Activated CD4-positive, CD25-positive, alpha-beta regulatory T cell (primary cell): ENCODE measurements at places on chromosomes 13 and 19.
A peak's percentile ranks its signal among the peaks of the same experiment; 100 is the strongest.

DNA sequence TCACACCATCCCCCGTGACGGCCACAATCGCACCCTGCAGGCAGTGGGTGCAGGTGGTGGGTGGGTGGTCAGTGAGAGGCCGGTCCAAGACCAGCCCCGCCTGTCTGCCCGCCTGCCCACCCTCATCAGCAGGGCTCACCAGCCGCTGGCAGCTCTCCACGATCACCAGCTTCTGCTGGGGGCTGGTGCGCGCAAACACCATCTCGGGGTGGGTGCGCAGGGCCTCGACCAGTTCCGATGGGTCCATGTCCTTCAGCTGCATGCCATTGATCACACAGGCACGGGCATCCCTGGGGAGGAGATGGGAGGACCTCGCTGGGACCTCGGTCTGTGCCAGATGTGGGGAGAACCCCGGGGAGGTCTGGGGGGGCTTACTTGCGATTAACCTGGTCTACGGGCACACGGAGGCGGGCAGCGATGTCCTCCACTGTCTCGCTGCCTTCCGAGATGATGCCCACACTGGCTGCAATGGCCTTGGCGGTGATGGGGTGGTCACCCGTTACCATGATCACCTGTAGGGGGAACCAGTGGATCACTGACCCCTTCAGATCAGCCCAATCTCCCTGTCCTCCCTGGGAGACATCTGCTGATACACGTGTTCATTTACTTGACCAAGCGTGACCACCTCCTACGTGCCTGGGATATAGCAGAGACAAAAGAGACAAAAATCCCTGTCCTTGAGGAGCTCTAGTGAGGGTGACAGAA lies 8.0 kb downstream of the ATP4A start:
- DNase-seq = no peak

- no peak for DNase-seq
Observed at GRCh38 chr19:35293363-35293739, 1.4 kb downstream of the MAG start.

GRCh38 chr19:56350416-56351045 lies 35.9 kb upstream of the ZSCAN5A start:
- peak; percentile 5 for DNase-seq

DNA sequence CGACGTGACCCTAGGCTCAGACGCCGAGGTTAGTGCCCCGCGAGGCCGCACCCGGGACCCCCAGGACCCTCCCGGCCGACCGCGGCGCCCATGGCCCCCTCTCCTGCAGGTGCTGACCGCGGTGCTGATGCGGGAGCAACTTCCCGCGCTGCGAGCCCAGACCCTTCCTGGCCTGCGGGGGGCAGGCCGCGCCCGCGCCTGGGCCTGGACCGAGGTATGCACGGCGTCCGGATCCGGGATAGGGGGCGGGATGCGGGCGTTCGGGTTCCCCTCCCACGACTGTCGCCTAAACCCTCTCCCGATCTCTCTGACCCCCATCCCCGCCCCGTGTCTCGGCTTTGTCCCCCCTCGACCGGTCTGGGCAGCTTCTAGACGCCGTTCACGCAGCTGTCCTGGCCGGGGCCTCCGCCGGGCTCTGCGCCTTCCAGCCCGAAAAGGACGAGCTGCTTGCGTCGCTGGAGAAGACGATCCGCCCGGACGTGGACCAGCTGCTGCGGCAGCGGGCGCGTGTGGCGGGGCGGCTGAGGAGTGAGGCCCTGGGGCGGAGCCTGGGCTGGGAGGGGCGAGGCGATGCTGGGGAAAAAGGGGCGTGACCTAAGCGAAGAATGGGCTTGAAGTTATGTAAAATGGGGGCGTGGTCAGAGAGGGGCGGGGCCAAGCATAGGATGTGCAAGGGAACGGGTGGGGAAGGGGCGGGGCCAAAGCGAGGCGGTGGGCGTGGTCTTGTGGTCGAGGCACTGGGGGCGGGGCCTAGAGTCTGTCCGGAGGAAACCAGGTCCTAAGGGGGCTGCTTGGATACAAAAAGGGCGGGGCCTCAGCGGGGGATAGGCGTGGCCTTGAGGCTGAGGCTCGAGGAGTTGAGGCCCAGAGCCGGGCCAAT lies 16.0 kb upstream of the COLGALT1 start:
- DNase-seq = peak; percentile 82

DNA sequence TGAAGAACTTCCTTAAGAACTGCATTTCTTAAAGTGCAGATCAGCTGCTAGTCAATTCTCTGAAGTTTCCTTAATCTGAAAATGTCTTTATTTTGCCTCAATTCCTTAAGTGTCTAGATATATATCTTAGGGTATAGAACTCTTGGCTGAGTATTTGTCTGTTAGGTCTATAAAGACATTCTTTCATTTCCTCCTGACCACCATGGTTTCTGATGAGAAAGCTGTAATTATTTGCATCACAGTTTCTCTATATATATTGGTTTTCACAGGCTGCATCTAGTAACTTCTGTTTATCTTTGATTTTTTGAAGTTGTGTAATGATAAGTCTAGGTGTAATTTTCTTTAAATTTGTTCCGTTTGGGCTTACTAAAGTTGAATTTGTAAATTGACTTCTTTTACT lies 15.2 kb downstream of the NDFIP2 start:
- DNase-seq = no peak

GRCh38 chr19:48990400-48990799 lies 2.7 kb downstream of the GYS1 start:
- no peak for DNase-seq

DNA sequence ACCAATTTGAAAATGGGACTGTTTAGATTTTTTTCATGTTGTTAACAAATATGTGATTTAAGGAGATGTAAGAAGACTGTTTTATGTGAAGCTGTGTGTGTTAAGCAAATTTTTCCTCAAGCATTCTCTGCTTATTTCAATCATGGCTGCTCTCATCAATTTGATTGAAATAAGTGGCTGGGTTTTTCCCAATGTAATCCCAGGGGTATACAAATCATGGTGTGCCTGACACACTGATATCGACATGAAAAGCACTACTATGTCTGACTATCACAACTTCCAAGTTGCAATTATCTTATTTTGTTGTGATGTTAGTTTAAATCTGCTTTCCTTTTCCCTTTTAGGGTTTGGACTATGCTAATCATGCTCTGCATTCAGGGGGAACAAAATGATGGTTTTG lies 283.7 kb downstream of the HS6ST3 start:
- no peak for DNase-seq
